ENCODE measurements at places on chromosomes 12 and 14. TPM values are rescaled to one million over a fixed set of nuclear protein-coding genes. Genes with fewer than 3 reads are reported as not detected.

DNA sequence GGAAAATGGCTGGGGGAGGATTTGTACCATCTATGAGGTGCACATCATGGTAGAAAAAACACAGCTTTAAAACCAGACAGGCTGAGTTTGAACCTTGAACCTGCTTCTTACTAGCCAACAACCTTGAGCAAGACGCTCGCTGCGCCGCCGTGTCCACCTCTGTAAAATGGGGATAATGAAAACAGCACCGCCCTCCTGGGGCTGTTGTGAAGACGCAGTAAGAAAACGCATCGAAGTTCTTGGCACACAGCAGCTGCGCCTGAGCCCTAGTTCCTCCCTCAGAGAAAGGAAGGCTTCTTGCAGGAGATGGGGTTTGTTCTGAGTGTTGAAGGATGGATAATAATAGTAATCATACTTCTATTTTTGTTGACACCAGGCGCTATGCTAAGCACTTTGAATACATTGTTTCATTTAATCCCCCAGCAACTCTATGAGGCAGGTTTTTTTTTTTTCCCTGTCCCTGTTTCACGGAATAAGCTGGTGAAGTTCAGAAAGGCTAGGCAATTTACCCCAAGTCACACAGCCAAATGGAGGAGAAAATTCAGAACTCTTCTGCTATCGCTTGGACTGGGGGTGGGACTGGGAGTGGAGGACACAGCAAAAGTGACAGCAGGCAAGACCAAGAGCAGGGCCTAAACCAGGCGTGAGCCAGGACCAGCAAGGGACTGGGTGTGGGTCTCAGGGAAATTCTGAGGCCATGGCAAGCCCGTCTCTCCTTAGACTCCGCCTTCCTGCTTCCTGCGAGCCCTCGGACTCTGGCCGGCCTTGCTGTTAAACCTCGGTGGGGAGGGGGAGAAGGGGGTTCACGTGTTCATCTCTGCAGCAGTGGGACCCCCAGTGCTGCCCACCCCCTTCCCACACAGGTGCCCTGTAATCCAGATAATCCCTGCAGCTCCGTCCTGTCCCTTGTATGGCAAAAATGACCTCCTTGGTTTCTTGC lies 97.5 kb downstream of the LRRC74A start:
- DNase-seq = peak; percentile 26

GRCh38 chr12:102093319-102093718 lies 26.6 kb downstream of the NUP37 start:
- DNase-seq = peak; percentile 43

GRCh38 chr12:47088021-47088944 lies 8.5 kb upstream of the AMIGO2 start:
- DNase-seq = no peak

Gene OR6C2
- not detected for total RNA-seq

GRCh38 chr12:45231515-45232145 lies 15.7 kb downstream of the ANO6 start:
- DNase-seq = peak; percentile 44

DNA sequence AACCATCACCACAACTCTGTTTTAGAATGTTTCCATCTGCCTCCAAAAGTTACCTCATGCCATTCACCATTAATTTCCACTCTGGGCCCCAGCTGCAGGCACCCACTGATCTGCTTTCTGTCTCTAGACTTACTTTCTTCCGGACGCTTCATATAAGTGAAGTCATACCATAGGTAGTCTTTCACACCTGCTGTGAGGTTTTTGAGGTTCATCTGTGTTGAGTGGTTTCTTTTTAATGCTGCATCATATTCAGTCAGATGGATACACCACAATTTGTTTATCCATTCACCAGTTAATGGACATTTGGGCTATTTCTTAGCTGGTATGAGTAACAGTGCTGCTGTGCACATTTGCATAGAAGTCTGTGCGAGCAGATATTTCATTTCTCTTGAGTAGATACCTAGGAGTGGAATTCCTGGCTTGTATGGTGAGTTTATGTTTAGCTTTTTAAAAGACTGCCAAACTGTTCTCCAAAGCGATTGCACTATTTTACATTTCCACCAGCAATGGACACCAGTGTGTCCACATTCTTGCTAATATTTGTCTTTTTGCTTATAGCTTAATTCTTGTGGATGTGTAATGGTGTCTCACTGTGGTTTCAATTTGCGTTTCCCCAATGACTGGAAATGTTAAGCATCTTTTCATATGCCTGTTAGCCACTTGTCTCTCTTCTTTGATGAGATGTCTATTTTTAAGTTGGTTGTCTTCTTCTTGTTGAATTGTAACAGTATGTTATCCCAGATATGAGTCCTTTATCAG lies 48.3 kb downstream of the ZFYVE21 start:
- DNase-seq = no peak

DNA sequence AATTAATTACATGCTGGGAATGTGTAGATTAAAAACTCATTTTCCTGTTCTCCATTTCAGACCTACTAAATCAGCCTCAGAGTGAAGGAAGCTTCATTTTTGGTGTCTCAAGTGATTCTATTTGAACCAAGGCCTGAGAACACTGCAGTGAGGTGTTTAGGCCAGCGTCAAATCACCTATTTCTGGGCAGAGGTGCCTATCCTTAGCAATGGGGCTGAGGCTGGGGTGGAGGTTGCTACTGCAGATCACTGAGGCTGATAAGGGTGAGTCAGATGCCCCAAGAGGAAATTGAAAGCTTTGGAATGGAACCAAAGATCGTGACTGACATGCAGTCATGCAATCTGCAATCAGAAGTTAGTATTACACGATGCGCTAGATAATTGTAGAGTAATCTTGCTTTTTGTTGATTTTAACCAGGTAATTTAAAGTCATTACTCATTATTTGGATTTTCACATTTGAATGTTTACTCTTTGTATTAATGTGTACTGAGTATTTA lies 4.4 kb downstream of the TXNRD1 start:
- DNase-seq = no peak

Gene METTL25
- total RNA-seq = 10.5 TPM

GRCh38 chr14:93941293-93941910 lies 14.3 kb downstream of the FAM181A start:
- DNase-seq = no peak

Gene NAA30
- 22.2 TPM for total RNA-seq

DNA sequence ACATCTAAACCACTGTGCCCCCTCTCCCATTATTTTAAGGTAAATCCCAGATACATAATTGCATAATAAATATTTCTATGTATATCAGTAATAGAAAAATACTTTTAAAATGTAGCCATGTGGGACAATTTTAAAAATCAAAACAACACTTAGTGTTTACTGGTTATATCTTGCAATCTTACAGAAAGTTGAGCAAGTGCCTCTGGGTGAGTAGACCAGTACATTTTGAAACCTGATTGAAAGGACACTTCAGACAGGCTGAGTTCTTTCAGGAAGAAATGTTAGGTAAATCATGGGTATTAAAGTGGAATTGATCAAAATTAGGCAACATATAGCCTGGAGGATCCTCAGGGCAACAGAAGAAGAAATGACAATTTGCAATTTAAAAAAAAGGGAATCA lies 7.2 kb downstream of the SLC38A4 start:
- DNase-seq = no peak

DNA sequence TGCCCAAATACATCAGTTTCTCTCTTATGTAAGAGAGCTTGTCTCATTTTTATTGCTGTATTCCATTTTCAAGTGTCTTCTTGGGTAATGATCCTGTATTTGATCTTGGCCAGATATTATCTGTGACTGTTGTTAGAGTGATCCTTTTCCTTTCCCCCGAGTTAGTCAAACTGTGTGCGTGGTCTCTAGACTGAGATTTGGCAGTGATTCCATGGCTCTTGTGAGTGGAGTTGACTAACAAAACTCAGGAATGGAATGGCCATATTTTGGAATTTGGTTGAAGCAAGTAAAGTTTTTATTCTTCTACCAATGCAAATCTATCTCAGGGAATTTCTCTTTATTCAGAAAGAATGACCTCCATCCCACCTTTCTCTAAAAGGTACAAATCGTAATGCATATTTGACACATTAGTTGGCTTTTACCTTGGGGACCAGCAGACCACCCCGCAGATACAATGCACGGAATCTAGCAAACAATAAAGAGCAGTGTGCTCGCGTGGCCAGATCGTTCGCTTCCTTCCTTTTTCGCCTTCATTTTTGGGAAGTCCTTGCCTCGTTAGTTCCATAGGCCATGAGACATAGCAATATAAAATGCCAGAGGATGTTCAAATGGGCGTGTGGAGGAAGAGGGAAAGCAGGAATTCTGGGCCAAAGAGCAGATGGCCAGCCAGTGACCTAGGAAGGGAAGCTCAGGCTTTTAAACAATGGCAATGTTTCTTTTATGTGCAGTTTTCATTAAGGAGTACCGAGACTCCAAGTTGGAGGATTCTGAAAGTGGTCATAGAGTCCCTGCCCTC lies 24.4 kb downstream of the ETV6 start:
- peak; percentile 40 for DNase-seq

GRCh38 chr12:116599285-116600136 lies 40.3 kb downstream of the MAP1LC3B2 start:
- peak; percentile 82 for DNase-seq

- DNase-seq = no peak
These were observed 133.8 kb upstream of the PMCH start for GRCh38 chr12:102331419-102331818.

DNA sequence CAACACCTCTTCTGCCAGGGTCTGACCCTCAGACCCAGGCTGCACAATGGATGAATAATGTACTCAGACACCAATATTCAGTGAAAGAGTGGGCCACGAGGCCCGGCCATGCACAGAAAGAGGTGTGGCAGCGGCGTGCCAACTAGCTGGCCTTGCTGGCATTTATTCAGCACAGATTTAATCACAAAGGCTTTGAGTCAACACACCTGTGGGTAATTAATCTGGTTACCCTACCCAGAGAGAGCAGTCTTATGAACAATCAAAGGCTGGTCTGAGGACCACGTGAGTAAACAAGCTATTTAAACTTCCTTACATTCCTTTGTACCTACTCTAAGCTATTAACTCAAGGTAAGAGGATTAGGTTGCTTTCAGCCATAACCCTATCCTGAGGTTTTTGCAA lies 324.8 kb downstream of the C12orf50 start:
- no peak for DNase-seq

DNA sequence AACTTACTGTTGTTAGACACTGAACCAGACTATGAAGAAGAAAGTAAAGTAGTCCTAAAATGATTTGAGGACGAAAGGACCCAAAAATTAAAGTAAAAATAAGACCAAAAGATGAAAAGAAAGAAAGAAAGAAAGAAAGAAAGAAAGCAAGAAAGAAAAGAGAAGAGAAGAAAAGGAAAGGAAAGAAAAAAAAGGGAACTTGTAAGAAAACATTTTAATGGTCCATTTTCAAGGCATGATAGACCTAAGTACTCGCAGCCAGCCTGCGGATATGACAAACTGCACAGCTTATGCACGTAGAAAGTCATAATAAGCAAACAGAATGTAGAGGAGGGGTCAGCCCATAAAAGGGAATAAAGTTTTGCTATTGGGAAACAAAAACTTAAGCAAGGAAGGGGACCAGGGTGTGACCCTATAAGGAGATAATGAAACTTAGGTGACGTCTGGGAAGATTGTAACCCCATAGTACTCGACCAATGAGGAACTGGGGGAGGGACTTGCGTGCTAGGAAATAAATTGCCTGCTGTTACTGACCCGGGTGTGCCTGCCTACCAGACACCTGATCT lies 59.7 kb downstream of the APOBEC1 start:
- DNase-seq = no peak

Gene MYO1H
- total RNA-seq = 0.15 TPM

DNA sequence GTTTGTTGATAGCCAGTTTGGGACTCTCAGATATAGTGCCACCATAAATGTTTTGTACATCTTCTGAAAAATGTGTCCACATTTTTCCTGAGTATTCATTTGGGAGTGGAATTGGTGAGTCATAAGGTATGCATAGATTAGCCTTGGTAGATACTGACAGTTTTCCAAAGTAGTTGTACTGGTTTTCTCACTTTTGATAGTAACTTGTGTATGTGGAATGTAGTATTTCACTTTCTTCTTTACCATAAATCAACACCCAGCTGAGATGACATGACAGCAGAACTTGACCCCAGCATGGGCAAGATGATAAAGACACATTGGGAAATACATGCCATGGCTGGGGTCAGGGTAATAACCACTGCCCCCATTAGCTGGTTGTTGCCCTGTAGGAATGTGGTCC lies 5.4 kb downstream of the FBXW8 start:
- DNase-seq = no peak

DNA sequence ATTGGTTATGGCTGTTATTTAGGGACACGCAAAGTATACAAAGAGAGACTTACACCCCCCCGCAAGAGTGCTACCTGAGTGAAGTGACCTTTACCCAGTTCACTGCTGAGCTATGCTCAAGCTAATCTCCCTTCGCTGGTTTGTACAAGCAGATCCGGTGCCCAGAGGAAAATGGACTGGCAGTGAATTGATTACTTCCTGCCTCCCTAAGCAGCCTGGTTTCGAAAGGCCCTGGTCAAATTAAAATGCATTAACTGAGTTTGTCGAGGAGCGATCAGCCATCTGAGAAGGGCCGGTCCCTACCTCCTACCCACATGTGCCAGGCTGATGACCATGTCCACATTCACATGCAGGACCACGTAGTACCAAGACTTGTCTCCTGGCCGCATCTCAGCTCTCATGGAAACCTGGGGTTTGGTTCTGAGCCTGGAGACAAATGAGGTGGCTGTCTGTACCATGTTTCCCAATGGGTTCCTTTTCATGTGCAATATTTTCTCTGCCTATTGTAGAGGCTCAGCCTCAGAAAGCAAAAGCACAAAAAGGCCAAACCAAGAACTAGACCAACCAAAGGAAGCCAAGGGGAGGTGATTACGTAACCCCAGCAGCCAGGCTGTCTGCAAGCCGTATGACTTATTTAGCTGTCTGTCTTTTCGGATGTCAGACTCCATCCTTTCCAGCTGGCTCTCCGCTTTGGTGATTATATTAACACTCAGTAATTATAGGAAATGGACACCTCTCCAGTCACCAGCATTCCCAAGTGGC lies 284.7 kb upstream of the PWP1 start:
- DNase-seq = peak; percentile 25

DNA sequence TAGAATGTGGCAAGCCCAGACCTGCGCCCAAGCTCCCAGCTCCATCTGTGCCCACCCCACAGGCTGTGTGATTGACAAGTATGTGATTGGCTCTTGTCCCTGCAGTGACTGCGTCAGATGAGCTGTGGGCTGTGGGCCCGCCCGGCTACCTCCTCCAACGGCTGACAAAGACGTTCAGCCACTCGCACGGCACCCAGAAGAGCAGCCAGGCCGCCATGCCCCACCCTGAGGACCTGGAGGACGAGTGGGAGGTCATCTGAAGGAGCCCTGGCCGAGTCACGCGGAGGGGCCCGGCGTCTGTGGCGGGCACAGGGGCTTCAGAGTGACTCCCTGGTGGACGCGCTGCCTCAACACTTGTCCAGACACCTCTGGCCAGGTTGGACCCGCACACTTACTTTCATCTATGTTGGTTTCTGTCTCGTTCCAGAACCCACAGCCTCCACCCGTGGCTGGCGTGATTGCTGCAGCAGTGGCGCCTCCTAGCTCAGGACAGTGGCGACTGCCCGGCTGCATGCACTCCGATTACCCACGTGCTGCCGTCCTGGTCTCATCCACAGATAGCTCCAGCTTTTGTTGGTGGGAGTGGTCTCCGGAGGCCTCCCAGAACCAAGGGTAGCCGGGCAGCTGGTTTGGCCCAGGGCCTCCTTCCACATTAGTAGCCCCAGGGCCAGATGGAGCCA lies 11.4 kb downstream of the ANKRD9 start:
- no peak for DNase-seq

Gene RNASE7
- not detected for total RNA-seq

GRCh38 chr12:102462795-102463465 lies 17.4 kb downstream of the IGF1 start:
- DNase-seq = no peak

GRCh38 chr12:90999966-91000365 lies 4.8 kb downstream of the EPYC start:
- DNase-seq = no peak

Measured in lung (tissue), 17 donors.